HuH-7 (cell line): ENCODE measurements at places on chromosomes 5 and 9.

DNA sequence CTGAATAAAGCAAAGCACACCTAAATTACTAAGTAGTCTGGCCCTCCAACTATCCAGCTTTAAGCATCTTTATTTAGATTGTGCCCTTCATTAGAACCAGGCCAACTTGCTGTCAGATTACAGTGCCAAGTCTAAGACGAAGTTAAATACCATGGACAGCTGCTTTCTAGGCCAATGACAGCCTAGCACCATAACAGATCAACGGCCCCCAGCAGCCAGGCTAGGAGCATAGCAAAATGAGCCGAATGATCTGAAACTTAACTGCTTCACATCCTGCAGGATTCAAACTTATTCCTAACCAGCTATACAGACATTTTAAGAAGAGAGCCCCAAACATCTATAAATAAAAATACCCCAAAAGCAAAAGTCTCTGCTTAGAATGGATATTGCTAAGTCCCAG is 6.8 kb downstream of the SLC24A2 start:
- peak; percentile 12 for DNase-seq

- no peak for DNase-seq
Observed at GRCh38 chr5:131353991-131354390, 90.1 kb downstream of the CDC42SE2 start.

DNA sequence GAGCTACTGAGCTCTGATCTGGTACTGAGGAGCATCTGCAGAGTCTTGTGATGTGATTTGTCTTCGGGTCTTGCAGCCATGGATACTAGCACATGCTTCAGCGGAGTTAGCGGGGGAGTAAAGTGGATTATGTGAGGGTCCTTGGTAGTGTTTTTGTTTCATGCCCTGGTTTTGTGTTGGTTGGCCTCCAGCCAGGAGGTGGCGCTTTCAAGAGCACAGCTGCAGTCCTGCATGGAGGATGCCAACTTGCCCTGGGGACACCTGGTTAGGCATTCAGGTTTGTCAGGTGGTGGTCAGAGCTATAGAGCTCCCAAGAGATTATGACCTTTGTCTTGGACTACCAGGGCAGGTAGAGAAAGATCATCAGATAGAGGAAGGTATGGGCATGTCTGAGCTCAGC is 185.8 kb upstream of the CDH6 start:
- no peak for DNase-seq

DNA sequence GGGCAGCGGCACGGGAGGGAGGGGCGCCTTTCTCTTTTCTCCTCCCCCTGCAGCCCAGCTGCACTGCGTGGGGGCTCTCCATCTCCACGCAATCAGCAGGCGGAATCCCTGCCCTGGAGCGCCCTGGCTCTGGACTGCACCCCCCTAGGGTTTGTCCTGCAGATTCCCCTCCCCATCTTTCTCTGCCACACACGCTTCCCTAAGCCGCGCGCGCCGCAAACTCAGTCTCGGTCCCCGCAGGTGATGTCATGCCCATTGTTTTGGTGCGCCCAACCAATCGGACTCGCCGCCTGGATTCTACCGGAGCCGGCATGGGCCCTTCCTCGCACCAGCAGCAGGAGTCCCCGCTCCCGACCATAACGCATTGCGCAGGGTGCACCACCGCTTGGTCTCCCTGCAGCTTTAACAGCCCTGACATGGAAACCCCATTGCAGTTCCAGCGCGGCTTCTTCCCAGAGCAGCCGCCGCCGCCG is at the start of gene KCNN2:
Gene KCNN2 (plus strand): TSS at position 347 of the 473 bp plus-strand sequence. CDS start 70 bp downstream, at position 417.
- DNase-seq: no peak

GRCh38 chr9:122220673-122221182 is 8.0 kb downstream of the LHX6 start:
- no peak for DNase-seq

DNA sequence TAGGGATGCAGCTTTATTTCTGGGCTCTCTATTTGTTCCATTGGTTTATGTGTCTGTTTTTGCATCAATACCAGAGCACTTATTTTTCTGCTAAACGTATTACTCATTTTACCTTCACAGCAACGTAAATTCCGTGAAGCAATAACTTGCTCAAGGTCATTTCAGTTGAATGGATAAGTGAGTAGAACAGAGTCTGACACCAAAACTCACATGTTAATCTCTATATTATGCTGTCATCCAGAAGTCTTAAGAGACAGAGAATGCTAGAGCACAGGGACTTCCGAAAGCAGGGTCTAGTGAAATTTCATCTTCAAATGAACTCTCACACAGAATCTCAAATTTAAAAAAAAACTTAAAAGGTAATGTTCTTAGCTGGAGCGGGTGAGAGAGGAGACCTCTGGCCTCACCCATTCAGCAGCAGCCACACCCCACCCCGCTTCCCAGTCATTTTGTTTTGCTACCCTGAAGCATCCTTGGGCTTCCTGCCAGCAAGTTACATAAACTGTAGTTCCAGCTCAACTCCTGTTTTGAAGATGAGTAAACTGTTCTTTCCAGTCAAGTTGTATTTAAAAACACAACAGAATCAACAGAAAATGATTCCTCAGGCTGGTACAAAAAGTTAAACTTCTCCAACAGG is 69.3 kb downstream of the TRIM36 start:
- DNase-seq: no peak

- no peak for DNase-seq
Observed at GRCh38 chr9:117480253-117480652, 65.4 kb upstream of the ASTN2 start.

DNA sequence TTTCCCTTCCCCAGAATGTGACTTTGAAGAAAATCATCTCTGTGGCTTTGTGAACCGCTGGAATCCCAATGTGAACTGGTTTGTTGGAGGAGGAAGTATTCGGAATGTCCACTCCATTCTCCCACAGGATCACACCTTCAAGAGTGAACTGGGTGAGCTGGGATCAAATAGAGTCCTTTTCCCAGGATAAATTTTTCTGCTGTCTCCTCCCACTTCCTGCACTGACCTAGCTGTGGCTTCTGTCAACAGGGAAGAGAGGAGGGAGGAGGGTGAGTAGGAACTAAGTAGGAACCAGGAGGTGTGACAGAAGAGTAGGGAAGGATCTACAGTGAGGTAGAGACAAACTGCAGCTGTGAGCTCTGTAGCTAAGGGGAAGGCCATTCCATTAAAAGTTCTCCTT is 69.3 kb downstream of the MAMDC2 start:
- DNase-seq: no peak

- DNase-seq: no peak
Observed at GRCh38 chr5:115343855-115344254, 47.4 kb upstream of the CCDC112 start.

- DNase-seq: peak; percentile 68
Observed at GRCh38 chr9:121736934-121737462, 85.6 kb downstream of the DAB2IP start.

- DNase-seq: no peak
Observed at GRCh38 chr5:40227366-40227765, 452.3 kb upstream of the PTGER4 start.

DNA sequence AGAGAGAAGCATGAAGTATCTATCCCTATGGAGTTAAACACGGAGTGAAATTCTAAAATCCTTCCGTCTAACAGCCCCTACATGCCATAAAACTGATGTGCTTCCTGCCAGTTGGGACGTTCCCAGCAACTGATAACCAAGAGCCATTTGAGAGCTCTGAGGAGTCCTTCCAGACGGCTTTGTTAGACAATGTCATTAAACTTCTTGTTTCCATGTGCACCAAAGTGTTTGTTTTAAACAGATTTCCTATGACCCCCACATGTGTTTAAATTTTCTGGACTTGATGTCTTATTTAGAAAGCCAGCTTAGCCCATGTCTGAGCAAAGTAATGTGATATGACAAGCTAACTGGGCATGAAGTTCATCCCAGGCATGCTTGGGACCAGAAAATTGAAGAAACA is 57.2 kb upstream of the LPAR1 start:
- no peak for DNase-seq

GRCh38 chr5:140349244-140349643 is 2.8 kb upstream of the HBEGF start:
- no peak for DNase-seq

DNA sequence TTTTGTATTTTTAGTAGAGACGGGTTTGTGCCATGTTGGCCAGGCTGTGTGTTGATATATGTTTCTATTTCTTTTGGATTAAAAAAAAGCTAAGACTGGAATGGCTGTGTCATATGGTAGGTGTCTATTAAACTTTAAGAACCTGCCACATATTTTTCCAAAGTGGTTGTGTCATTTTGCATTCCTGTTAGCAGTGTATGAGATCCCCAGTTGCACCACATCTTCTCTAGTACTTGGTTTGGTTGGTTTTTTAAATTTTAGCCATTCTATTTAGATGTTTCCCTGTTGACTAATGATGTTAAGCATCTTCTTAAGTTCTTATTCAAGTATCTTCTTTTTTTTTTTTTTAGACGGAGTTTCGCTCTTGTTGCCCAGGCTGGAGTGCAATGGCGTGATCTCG is 36.2 kb upstream of the MEGF9 start:
- DNase-seq: no peak

DNA sequence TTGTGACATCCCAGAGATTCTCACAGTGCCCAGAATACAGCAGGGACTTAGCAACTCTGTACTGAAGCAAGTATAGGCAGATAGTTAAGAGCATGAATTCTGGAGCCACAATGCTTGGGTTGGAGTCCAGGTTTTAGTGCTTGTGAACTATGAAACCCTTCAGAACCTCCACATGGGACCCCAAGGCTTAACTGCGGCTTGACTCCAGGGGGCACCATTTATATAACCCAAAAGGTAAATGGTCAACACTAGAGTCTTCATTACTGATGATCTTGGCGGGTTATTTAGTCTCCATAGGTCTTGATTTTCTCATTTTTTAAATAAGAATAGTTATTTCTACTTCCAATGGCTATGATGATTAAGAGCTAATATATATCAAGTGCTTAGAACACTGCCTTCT is 390.3 kb downstream of the TAF11L14 start:
- DNase-seq: no peak

DNA sequence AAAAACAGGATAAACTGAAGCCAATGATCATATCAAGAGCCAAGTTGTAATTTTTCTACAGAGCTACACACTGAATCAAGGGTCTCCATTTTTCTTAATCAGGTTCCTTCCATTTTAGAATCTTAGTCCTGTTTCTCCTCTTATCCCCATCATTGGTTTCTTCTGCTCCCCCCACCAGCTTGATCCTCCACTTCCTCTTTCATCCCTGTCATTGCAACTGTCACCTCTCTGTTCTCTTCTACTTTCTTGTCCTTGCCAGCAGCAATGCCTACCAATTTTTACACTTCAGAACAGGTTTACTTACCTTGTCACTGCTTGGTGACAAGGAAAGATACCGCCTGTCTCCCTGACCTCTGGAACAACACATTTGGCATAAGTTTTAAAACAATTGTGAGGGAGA is 97.3 kb downstream of the CFAP90 start:
- DNase-seq: no peak

- no peak for DNase-seq
Observed at GRCh38 chr5:149497357-149497756, 53.9 kb downstream of the CSNK1A1 start.

DNA sequence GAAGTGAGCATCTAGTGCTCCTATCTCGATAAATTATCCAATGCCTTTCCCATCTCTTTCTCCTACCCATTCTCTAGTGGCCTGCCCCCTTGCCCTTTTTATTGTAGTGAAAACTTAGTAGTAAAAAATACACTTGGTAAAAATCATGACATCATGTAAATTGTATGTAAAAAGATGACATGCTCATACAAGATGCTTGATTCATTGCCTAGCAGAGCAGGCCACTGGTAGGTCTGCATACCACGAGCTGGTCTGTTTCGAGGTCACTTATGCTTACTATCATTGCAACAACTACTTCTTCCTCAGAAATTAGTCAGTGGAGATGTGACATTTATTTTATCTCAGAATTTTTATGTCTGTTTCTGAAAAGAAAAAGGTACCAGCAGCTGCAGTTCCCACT is 177.3 kb downstream of the C9orf152 start:
- no peak for DNase-seq

- peak; percentile 42 for DNase-seq
Observed at GRCh38 chr9:126915281-126915816, 767 bp downstream of the RALGPS1 start.

DNA sequence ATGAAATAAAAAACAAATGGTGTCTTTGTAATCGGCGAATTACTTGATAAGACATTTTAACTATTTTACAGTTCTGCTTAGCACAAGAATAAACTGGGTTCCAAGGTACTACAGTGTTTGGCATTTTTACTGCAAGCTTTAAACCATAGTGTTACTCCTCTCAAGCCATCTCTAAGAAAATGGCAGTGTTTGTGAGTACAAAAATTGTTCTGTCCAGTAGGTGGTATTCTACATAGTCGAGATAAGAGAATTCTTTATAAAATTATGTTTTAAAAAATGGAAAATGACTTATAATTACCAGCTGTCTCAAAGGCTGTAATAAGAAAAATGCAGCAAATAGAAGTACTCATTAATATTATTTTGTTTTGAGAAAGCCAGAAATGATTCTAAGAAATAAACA is 3.2 kb downstream of the SMIM15 start:
- DNase-seq: no peak

- no peak for DNase-seq
Observed at GRCh38 chr5:56456002-56456401, 222.9 kb upstream of the ANKRD55 start.

- DNase-seq: no peak
Observed at GRCh38 chr5:141692919-141693725, 11.1 kb upstream of the ARAP3 start.

GRCh38 chr5:76332102-76332501 is 71.0 kb upstream of the IQGAP2 start:
- peak; percentile 71 for DNase-seq

- peak; percentile 26 for DNase-seq
Observed at GRCh38 chr5:127562252-127562651, 44.8 kb downstream of the PRRC1 start.

GRCh38 chr9:126205265-126205664 is 121.4 kb upstream of the MVB12B start:
- no peak for DNase-seq

DNA sequence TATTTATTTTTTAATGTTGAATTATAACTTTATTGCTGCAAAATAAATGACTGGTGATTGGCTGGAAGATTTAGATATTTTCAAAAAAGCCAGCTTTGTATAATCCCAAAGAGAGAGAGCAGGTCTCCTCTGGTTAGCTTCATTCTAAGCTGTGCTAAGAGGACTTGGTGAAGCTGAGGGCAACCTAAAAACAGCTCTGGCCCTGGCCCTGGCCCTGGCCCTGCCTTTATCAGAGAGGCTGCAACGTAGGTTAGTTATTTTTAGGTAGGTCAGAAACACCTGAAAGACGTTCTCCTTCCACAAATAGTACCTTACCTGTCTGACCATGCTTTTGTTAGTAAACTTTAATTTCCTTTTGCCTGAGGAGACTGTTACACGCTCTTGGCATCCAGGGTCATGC is 58.7 kb downstream of the KLF9 start:
- DNase-seq: no peak
